ENCODE measurements at places on chromosomes 3 and 15.
A peak's percentile ranks its signal among the peaks of the same experiment; 100 is the strongest.

GRCh38 chr15:81724536-81724935, 321.3 kb downstream of the MEX3B start:
- no peak for DNase-seq

DNA sequence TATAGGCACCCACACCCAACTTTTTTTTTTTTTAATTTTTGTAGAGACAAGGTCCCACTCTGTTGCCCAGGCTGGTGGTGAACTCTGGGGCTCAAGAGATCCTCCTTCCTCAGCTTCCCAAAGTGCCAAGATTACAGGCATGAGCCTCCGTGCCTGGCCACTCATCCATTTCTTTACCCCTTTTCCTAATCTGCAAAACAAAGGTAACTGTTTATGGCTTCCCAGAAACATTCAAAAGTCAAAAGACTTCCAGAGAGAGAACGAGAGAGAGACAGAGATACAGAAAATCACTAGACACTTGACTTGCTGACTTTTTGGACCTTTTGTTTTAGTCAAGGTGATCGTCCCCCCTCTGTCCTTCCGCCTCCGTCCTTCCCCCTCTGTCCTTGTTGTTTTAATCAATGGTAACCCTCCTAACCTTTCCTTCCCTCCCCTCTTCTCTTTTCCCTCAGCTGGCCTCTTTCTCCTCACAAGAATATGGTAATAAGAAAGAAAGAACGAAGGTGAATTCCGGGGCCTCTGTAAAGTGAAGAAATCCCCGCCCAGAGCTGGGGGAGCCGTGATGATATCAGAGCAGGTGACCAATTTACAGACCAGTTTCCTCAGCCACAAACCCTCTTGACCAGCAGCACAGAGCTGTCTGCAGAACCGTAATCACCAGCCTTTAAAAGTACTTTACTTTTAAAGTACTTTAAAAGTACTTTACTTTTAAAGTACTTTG, 21.9 kb downstream of the KLHL6 start:
- DNase-seq = peak; percentile 61

DNA sequence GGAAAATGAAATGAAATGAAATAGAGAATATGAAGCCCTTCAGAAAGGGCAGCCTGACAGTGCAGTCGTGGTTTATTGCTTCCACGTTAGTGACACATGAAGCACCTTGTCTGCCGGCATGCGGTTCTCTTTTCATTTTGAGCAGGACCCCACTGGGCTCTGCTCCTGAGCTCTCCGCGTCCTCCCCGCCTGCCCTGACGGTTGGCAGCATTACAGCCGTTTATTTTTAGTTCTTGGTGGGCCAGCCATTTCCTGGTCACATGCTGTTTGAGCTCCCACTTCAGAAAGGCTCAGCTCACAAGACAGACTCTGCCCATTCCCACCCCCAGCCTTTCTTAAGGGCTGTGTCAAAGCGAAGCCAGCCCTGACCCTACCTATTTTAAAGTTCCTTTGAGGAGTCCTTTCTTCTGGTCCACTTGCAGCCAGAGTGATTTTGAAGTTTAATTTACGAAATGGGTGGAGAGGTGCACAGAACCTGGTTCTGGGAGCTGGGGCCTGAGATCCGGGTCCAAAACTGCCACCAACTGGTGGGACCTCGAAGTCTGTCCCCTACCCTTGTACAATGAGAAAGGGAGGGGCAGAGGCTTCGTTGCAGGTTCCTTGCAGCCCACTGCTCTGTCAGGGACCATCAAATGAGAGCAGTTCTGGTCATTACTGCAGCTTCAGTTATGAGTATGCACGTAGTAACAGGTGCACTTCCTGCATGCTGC, 60.1 kb downstream of the MGLL start:
- no peak for DNase-seq

DNA sequence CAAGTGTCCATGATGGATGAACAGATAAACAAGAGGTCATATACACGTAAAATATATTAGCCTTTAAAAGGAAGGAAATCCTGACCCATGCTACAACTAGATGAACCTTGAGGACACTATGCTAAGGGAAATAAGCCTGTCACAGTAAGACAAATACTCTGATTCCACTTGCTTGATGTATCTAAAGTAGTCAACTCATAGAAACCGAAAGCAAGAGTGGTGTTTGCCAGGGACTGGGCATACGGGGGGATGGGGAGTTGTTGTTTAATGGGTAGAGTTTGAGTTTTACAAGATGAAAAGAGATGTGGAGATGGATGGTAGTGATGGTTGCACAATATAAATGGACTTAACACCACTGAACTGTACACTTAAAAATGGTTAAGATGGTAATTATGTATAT, 65.4 kb downstream of the C3orf70 start:
- no peak for DNase-seq

DNA sequence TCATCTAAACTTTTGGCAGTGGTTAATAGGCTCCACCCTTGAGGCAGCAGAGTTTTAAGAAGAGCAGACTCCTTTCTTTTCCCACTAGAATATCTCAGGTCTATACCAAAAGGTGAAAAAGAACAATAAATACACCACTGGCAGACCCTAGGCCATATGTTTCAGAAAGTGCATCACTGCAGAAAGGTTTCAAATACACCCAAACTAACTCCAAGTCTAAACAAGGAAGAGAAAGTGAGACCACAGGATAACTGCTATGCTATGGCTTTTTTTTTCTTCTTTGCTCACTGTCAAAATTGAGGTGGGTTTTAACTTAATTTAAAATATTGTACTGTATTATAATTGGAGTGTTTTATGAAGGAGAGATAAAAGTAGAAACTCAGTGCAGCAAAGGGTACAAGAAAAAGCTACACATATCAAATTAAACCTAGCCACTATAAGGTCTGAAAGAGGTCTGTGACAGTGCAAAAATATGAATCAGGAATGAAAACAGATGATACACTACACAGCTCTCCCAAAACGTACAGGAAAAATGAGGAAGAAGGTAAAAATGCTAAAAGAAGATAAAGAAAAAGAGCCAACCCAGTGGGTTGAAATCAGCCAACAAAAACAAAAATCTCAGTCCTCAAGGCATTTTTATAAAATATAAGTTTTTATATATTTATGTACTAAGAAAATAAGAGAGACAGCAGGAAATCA, 8.4 kb downstream of the SNX4 start:
- no peak for DNase-seq

- DNase-seq = peak; percentile 78
These were observed 1.5 kb downstream of the MEGF11 start for GRCh38 chr15:66251790-66252684.

GRCh38 chr3:195612075-195612800, 28.5 kb upstream of the APOD start:
- DNase-seq = peak; percentile 9

GRCh38 chr3:38990621-38991020, 61.1 kb downstream of the SCN11A start:
- no peak for DNase-seq

DNA sequence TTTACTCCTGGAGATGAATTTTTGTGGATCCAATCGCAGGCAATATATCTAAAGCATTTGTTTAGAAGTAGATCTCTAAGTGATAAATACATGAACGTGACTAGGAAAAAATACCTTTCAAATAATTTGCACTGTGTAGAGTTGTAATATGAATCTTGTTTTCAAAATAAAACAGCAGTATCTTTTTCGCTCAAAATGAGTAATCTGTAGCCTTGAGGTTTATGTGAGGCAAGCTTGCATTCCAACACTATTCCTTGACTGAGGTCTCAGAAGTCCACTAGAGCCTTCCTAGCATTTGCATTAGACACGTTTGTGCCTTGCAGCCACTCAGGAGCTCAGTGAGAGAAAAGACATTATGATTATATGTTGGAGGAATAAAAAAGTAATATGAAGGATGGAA, 138.3 kb upstream of the ROBO1 start:
- DNase-seq = no peak

DNA sequence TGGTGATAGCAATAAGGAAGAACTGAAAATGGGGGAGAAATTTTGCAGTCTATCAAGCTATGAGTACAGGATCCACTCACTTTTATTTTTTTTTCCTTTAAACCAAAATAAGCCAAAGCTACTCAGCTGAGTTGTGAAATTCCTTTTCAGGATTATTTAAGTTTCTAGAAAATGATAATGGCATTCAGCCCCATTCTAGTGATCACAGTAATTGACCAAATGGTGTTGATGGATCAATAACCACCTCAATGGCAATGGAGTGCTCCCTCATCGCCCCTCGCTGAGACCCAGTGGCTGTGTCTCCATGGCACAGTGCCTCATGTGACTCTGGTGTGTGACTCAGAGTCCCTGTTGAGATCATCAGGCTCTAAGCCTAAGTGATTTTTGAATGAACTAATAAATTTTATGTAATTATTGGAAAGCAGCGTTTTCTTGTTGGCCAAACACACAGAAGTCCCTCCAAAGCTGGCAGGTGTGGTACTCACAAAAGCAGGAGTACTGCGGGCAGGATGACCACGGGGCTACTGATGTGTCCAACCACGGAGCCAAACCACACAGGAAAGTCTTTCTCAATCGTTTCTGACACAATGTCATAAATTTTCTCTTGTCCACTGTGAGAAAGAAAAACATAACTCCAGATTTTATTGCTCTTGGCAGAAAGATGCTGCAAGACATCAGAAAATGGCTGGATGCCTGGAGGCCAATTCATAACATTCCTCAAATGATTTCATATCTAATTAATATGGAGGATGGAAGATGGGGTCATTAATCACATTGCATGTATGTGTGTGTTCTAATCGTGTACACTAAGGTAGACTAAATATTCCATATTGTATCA, 14.4 kb upstream of the STARD5 start:
- no peak for DNase-seq

DNA sequence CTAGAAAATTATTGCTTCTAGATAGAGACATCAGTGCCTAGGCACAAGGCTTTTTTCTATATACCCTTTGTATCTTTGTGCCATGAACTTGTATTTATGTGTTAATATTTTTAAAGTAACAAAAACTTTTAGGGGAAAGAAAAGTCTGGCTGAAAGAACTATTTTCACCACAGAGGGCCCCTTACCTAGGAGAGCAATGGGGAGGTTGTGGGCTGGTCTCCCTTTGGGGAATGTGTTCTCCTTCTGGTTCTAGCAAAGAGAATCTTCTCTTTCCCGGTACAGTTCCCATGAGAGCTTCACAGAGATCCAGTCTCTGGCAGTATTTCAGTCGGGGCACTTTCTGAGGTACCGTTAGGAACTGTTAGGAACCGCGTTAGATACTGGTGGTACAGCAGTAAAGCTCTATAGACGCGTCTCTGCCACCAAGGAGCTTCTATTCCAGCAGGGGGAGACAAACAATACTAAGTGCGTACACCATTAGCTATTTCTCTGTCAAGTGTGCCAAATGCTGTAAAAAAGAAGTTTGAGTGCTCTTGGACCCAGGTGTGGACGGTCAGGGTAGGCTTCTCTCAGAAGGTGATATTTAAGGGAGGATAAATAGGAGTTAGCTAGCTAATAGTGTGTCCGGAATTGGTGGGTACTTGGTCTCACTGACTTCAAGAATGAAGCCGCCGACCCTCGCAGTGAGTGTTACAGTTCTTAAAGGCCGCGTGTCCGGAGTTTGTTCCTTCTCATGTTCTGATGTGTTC, 4.6 kb upstream of the EPB42 start:
- DNase-seq = peak; percentile 93

DNA sequence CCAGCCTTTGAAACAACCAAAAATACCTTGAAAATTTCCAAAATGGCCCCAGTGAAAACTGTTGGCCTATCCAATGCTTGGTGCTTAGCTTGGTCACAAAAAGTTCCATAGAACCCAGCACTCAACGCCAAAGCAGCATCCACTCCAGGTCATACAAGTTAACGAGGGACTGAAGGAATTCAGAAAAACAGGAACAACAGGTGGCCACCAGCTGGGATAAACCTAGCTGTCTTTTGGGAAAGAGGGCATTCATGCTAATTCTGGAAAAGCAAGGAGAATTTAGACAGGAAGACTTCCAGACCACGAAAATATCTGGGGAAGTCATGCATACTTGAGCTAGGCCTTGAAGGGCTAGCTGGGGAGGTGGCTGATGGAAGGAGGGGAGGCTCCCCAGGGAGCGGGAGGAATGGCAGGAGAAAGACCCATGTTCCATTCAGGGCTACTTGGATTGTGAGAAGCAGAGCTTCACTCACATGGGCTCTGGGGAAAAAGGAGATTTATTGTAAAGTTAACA, 28.6 kb downstream of the COLQ start:
- no peak for DNase-seq

DNA sequence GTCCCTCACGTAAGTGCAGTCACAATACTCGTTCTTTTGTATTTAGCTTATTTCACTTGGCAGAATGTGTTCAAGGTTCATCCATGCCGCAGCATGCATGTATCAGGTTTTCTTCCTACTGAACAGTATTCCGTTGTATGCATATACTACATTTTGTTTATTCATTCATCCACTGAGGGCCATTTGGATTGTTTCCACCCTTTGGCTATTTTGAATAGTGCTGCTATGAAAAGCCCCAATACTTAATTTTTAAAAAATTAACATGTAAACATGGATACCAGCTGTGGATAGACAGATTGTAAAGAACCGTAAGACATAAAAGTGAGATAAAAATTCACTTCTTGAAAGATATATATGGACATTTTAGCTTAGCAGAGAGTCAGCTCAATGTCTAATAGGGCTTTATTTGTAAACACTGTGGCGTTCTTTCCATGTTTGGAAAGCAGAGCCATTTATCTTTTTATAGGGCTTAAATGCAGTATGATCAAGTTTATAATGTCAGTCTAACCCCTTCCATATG, 115.9 kb downstream of the VPS8 start:
- DNase-seq = no peak

- DNase-seq = peak; percentile 27
These were observed 4.0 kb upstream of the WDR49 start for GRCh38 chr3:167657684-167658225.

DNA sequence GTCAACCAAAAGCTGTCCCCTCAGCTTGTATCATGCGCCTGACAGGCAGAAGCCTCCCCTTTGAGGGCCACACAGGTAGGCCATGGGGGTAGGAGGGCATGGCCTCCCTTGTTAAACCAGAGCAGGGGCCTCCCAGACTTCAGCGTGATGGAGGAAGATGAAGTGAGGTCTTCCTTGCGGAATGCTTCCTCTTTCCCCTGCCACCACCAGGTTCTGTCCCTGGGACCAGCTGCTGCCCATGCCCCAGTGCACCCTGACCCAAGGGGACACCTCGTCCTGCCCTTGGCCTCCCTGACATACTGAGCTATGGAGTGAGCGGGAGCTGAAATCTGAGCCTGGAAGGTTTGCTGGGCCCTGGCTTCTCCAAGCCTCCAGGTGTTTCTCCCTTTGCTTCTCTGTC, 26.7 kb downstream of the SSUH2 start:
- DNase-seq = no peak

DNA sequence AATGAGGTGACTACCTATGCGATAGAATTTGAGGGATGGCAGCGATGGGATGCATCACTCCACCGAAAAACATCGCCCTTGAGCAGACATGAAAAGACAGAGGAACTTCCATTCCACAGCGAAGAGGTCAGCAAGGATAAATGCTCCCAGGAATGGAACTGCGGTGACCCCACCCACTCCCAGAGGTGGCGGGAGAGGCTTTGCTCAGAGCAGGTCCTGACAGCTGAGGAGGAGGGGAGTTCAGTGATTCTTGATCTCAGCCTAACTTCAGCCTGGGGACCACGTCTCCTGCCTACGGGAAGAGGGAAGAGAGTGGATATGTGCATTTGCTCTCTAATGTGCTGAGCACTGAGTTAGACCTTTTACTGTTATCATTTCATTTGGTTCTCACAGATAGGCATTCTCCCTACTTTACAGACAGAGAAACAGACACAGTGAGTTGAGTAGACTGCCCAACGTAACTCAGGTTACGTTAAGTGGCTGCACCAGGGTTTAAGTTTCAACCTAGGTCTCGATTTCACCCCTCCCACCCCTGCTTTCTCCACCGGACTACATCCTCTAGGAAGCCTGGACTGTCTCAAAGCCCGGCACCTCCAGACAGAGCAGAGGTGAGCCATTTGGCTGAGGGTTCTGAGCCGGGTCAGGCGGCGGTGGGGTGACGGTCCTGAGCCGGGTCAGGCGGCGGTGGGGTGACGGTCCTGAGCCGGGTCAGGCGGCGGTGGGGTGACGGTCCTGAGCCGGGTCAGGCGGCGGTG, 170.0 kb downstream of the RAB11A start:
- peak; percentile 67 for DNase-seq

All from GM23338 (cell line).